ENCODE measurements at places on chromosomes 7 and 10. TPM values are rescaled to one million over a fixed set of nuclear protein-coding genes. Genes with fewer than 3 reads are reported as not detected.

DNA sequence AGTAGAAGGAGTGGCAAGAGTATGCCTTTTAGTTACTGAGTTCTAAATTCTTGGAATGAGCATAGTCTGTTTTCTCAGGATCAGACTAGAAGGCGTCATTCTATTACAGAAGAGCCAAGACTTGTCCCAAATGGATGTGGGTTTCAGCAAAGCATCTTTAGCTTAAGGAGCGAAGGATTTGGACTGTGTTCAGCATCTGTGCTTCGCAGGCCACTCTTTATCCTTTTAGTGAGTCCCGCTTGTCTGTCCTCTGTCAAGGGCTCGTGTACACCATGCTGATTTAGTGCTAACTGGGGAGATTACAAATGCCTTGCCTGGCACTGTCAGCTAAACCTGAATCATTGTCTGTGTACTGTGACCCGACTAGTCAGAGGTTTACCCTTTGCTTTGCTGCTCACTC, 465.7 kb downstream of the AUTS2 start:
- H3K27ac ChIP-seq, result no peak overlapping the region
- no peaks in the 10 kb centered on the region for H3K4me1 ChIP-seq
- H3K4me3 ChIP-seq, result no peak overlapping the region
- no peaks in the 10 kb centered on the region for H3K27me3 ChIP-seq
- DNase-seq, result no peak

DYDC2 gene
- 0.56 TPM for total RNA-seq

- no peak overlapping the region for H3K4me3 ChIP-seq
- no peak for DNase-seq
- no peaks in the 10 kb centered on the region for H3K36me3 ChIP-seq
- no peaks in the 10 kb centered on the region for H3K4me1 ChIP-seq
- no peak overlapping the region for H3K27ac ChIP-seq
Measured at GRCh38 chr10:35735412-35735811, 93.3 kb upstream of the FZD8 start.

DNA sequence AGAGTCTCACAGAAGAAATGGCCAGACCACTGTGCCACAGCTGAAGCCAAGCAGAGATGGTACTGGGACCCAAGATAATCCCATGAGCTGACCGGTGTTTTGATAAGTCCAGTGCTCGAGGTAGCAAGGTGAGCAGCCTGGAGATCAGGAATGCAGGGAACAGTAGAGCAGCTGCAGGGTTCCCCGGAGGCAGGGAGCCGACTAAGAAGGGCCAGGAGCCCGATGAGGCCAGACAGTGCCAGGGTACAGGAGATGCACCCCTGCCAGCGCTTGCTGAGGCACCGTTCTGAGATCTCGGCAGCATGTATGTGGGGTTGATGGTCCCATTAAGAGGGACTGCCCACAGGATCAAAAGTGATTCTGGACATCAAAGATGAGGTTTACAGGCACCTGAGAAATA, 47.1 kb downstream of the VSTM4 start:
- H3K36me3 ChIP-seq, result no peaks in the 10 kb centered on the region
- no peak for DNase-seq
- peaks cover 4% of the 10 kb centered on the region for H3K27me3 ChIP-seq
- no peak overlapping the region for H3K4me3 ChIP-seq

GRM3 gene
- total RNA-seq, result 0.03 TPM

MYO1G gene
- total RNA-seq, result 0.03 TPM

DNAJC12 gene
- 13.4 TPM for total RNA-seq

GRCh38 chr10:12208460-12208859, 12.5 kb downstream of the CDC123 start:
- no peak overlapping the region for H3K27ac ChIP-seq
- H3K27me3 ChIP-seq, result no peaks in the 10 kb centered on the region
- no peak for DNase-seq
- H3K36me3 ChIP-seq, result peaks cover 6% of the 10 kb centered on the region

- H3K4me3 ChIP-seq, result peak within 1 kb of the TSS; percentile 33
- H3K27ac ChIP-seq, result no peak within 1 kb of the TSS
Measured at GRCh38 chr10:84194424-84195043, at the start of gene CDHR1. Gene CDHR1, plus strand, starts transcription at chr10:84194537. Its CDS starts 224 bp downstream, at chr10:84194761.

ZNF277 gene
- total RNA-seq, result 45.8 TPM

GRCh38 chr7:114930829-114931655, 9.1 kb downstream of the MDFIC start:
- no peaks in the 10 kb centered on the region for H3K4me1 ChIP-seq
- no peak overlapping the region for H3K27ac ChIP-seq
- H3K27me3 ChIP-seq, result no peaks in the 10 kb centered on the region
- DNase-seq, result no peak
- H3K36me3 ChIP-seq, result no peaks in the 10 kb centered on the region

- H3K27ac ChIP-seq, result no peak overlapping the region
- DNase-seq, result no peak
- no peaks in the 10 kb centered on the region for H3K4me1 ChIP-seq
- H3K4me3 ChIP-seq, result no peak overlapping the region
- no peaks in the 10 kb centered on the region for H3K27me3 ChIP-seq
- no peaks in the 10 kb centered on the region for H3K36me3 ChIP-seq
Measured at GRCh38 chr7:41825927-41826480, 123.1 kb upstream of the INHBA start.

CYP2C18 gene
- 18.5 TPM for total RNA-seq

GRCh38 chr10:30007406-30007805, 52.0 kb downstream of the JCAD start:
- H3K27me3 ChIP-seq, result no peaks in the 10 kb centered on the region
- H3K4me1 ChIP-seq, result no peaks in the 10 kb centered on the region
- H3K36me3 ChIP-seq, result no peaks in the 10 kb centered on the region
- H3K4me3 ChIP-seq, result no peak overlapping the region
- no peak for DNase-seq

GRCh38 chr10:43225004-43225786, 41.7 kb downstream of the RASGEF1A start:
- H3K4me3 ChIP-seq, result no peak overlapping the region
- H3K36me3 ChIP-seq, result no peaks in the 10 kb centered on the region
- H3K4me1 ChIP-seq, result peaks cover 5% of the 10 kb centered on the region
- peaks cover 23% of the 10 kb centered on the region for H3K27me3 ChIP-seq

DNA sequence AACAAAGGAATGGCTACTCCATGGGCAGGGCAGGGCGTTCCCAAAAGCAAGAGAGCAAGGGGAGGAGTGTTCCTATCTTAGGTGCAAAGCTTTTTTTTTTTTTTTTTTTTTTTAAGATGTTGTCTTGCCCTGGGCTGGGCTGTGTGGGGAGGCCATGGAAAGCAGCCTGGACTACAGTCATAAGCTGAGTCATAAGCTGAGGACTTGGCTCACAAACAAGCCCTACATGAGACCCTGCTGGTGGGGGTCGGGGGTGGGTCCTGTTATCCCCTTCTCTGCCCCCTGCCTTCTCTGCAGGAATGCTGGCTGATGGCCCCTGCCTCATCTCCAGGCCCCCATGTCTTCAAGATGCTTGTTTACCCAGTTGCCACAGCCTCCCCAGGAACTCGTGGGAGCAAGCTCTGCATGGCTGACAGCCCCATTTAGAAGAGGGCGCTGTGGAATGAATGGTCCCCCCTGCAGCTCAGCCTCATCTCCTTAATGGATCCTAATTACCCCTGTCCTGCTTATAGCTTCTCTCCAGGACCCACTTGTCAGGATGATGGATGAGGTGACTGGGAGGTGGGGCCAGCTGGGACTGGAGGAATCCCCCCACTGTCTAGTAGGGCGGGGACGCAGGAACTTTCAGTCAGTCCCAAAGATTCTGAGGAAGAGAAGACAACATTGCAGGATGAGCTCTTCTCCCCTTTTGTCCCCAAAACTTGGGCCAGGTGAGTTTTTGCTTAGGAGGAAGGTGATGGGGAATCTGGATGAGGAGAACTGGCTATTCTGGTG, 340.8 kb upstream of the PODXL start:
- H3K36me3 ChIP-seq, result no peaks in the 10 kb centered on the region
- DNase-seq, result no peak
- no peaks in the 10 kb centered on the region for H3K4me1 ChIP-seq
